Mammary epithelial cell (primary cell): ENCODE measurements at places on chromosomes 11 and 22.
A peak's percentile ranks its signal among the peaks of the same experiment; 100 is the strongest.

DNA sequence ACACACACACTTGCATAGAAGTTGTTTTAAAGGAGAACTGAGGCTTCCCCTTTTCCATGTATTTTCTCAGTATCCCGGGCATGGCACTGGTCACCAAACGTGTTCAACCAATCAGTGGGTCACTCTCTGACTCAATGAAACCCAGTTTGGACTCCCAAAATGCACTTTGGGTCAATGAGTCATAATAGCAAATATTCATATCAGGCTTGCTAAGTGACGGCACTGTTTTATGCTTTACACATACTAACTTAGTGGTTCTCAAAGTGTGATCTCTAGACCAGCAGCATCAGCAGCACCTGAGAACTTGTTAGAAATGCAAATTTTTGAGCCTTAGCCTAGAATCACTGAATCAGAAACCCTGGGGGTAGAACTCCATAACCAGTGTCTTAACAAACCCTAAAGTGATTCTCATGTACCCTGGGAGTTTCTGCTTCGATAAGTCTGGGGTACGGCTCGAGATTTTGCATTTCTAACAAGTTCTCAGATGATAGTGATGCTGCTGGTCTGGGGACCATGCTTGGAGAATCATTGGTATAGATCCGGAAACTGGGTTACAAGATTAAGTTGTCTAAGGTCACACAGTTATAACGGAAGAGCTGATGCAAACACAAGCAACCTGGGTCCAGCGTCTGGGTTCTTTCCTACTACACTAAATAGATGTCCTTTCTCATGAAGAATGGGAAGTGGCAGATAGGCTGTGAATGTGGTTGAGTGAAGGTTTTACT is 35.6 kb downstream of the ETS1 start:
- no peak for DNase-seq

DNA sequence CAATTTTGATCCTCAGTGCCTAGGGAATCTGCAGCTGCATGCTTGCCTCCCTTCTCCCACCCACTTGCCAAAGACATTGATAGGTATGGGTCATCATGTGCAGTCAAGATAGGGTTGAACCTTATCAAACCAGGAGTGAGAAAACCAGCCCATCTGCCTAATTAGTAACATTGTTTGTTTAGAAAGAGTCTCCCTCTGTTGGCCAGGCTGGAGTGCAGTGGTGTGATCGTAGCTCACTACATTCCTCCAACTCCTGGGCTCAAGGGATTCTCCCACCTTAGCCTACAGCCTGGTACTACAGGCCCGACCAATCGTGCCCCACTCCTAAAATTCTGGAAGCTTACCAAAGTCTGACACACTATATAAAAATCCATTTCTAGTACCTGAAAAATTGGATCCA is 4.6 kb downstream of the C11orf71 start:
- peak; percentile 25 for DNase-seq

GRCh38 chr11:75509020-75509720 is 16.6 kb downstream of the GDPD5 start:
- DNase-seq, result no peak

DNA sequence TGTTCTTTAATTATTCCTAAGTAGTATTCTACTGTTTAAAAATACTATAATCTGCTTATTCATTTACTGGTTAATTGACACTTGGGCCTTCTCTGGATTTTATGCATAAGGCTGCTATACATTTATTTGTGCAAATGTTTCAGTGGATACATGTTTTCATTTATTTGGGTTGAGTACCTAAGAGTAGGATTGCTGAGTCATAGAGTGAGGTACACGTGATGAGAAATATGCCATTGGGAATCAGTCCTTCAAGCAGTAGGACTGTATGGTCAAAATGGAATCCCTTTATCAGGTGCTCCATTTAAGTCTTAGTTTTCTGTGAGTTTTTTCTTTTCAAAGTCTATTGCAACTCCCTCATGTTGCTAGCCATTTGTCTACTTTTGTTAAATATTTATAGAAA is 275.2 kb upstream of the SORL1-AS1 start:
- DNase-seq, result no peak
